Stimulated activated memory B cell treated with anti-CD40 and anti-IgM and Interleukin-4, amounts not matched to agents 10 μg/mL and 1 μg/mL and 100 μg/mL, for 72 hours (primary cell): ENCODE measurements at places on chromosomes 3 and 15.

DNA sequence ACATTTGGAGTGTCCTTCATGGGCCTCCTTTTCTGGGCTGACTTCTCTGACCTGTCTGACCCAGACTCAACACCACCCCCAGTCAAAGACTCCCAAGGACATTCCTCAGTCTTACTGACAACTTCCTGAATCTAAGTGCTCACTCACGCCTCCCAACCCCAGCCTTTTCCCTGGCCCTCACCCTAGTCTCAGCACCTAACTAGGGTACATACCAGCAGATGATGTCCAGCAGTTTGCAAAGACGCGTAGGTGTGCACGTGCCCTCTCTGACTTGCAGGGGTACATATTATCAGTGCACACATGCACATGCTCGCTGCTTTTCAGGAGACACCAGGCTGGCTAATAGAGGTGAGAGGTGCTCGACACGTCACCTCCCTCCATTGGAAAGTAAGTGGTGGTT, 38.7 kb upstream of the SLCO2A1 start:
- ATAC-seq = no peak
- no peaks in the 10 kb centered on the region for H3K4me1 ChIP-seq
- no peaks in the 10 kb centered on the region for H3K36me3 ChIP-seq
- H3K4me3 ChIP-seq = no peak overlapping the region
- H3K27ac ChIP-seq = no peak overlapping the region

GRCh38 chr15:83698294-83698693, 44.4 kb downstream of the ADAMTSL3 start:
- no peak overlapping the region for H3K4me3 ChIP-seq
- no peak overlapping the region for H3K27ac ChIP-seq
- ATAC-seq = no peak
- no peaks in the 10 kb centered on the region for H3K4me1 ChIP-seq
- H3K36me3 ChIP-seq = no peaks in the 10 kb centered on the region

DNA sequence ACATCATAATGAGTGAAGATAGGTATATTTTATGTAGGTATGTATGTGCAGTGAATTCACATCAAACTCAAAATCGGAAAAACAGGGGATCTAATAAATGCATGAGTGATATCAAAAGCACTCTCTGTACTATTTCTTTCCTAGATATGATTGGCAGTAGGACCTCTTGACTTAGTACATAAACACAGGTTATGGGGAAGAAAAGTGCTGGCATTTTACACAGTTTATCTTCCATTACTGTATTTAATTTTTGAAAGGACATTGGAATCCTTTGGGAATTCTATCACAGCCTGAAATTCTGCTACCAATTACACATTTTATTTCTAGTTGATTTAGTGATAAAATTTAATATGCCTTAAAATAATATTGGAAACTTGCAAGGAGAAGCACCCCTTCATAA, 470.5 kb upstream of the ONECUT1 start:
- H3K36me3 ChIP-seq = no peaks in the 10 kb centered on the region
- no peak overlapping the region for H3K4me3 ChIP-seq
- H3K27ac ChIP-seq = no peak overlapping the region
- no peak for ATAC-seq
- H3K27me3 ChIP-seq = no peaks in the 10 kb centered on the region
- no peaks in the 10 kb centered on the region for H3K4me1 ChIP-seq

DNA sequence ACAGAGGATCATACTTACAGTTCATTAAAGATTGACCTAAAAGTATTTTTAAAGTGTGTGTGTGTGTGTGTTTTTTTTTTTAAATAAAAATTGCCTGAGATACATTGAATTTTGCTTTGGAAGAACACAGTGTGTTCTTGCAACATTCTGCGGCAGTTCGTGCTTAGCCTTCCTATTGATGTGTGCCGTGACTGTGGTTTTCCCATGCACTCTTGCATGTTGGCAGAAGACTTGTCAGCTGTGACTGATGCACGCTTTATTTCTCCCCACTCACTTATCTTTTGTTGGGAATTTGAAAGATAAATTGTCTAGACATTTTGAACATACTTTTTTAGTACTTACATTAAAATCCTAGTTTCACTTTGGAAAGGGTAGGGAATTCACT, 136.3 kb upstream of the LRRFIP2 start:
- no peaks in the 10 kb centered on the region for H3K27me3 ChIP-seq
- no peaks in the 10 kb centered on the region for H3K4me1 ChIP-seq
- H3K4me3 ChIP-seq = no peak overlapping the region
- H3K36me3 ChIP-seq = peaks cover 39% of the 10 kb centered on the region

DNA sequence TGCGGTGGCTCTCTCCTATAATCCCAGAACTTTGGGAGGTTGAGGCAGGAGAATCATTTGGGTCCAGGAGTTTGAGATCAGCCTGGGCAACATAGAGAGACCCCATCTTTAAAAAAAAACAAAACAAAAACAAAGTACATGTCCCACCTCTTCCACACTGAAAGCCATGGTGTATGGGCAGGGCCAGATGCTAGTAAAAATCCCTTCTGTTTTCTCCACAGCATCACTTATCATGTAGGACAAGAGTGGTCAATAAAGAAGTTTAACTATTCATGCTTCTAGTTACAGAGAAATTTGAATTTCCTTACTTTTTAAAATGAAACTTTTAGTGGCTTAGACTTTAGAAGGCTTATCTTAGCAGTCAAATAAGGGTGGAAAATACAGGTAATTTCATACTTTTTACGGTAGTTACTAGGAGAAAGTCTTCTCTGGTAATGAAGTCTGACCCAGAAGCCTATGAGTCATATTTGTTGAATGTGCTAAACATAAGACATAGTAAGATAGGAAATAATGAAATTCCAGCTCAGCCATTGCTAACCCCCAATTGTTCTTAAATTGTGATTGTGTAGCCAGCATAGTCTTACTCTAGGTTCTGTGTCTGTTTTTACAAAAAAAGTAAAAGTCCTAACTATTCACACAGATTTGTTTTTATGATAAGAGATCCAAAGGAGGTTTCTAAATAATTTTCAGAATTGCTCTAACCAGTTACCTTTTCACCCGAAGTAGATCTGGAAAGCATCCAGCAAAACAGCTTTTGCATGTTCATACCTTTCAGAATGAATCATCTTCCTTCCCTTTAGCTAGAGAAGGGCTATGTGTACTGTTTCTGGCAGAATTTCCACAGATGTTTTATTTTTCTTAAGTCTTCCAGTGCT, 16.4 kb upstream of the ZNF609 start:
- H3K4me1 ChIP-seq = peaks cover 44% of the 10 kb centered on the region
- peaks cover 43% of the 10 kb centered on the region for H3K36me3 ChIP-seq
- peak overlapping the region; percentile 34 for H3K4me3 ChIP-seq
- ATAC-seq = peak; percentile 81
- H3K27me3 ChIP-seq = no peaks in the 10 kb centered on the region

DNA sequence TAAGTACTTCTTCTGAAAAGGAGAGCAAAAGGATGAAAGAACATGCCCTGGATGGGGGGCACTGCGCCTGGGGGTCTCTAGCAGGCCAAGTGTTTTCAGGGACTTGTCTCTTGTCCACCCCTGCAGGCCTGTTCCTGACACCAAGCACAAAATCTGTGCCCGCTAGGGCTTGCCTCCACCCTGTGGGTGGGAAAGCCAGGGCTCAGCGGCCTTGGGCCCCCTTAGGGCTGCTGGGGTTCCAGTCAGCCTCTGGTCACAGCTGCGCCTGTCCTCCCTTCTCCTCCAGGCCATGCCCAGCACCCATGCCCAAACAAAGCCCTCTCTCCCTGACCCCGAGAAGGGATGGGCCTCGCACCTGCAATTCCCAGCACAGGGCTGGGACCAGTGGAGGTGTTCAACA, 71.1 kb upstream of the TRPM1 start:
- H3K36me3 ChIP-seq = no peaks in the 10 kb centered on the region
- peaks cover 14% of the 10 kb centered on the region for H3K4me1 ChIP-seq
- no peak overlapping the region for H3K27ac ChIP-seq
- H3K27me3 ChIP-seq = peaks cover 15% of the 10 kb centered on the region

- no peak for ATAC-seq
- no peak overlapping the region for H3K27ac ChIP-seq
- no peaks in the 10 kb centered on the region for H3K36me3 ChIP-seq
- H3K4me1 ChIP-seq = no peaks in the 10 kb centered on the region
- H3K27me3 ChIP-seq = peaks cover 39% of the 10 kb centered on the region
- H3K4me3 ChIP-seq = no peak overlapping the region
These were observed 40.0 kb downstream of the SLC6A11 start for GRCh38 chr3:10855871-10856662.

GRCh38 chr3:157794771-157795170, 291.6 kb upstream of the VEPH1 start:
- H3K4me1 ChIP-seq = no peaks in the 10 kb centered on the region
- H3K36me3 ChIP-seq = no peaks in the 10 kb centered on the region
- peaks cover under 1% of the 10 kb centered on the region for H3K27me3 ChIP-seq
- H3K4me3 ChIP-seq = no peak overlapping the region

GRCh38 chr3:61966200-61966599, 404.8 kb downstream of the PTPRG start:
- ATAC-seq = no peak
- H3K27me3 ChIP-seq = no peaks in the 10 kb centered on the region
- H3K4me3 ChIP-seq = no peak overlapping the region
- H3K36me3 ChIP-seq = no peaks in the 10 kb centered on the region
- no peak overlapping the region for H3K27ac ChIP-seq
- no peaks in the 10 kb centered on the region for H3K4me1 ChIP-seq

DNA sequence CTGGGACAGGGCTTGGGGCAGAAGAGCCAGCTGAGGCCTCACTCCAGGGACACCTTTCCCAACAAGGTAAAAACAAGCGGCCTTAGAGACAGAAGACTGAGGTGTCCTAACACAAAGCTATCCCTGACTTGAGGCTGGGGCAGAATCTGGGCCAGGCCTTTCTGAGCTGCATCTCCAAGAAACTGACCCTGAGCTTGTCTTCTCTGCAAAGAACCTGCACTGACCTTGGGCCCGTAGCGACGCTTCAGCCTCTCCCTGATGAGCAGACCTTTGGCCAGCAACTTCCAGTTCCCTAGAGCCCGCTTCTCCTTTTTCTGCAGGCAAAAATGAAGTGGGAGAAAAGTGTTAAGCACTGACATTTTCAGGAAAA, 22.2 kb downstream of the TMEM43 start:
- H3K27me3 ChIP-seq = no peaks in the 10 kb centered on the region
- peaks cover 23% of the 10 kb centered on the region for H3K4me1 ChIP-seq
- peak overlapping the region; percentile 72 for H3K27ac ChIP-seq
- ATAC-seq = no peak
- peaks cover 34% of the 10 kb centered on the region for H3K36me3 ChIP-seq

DNA sequence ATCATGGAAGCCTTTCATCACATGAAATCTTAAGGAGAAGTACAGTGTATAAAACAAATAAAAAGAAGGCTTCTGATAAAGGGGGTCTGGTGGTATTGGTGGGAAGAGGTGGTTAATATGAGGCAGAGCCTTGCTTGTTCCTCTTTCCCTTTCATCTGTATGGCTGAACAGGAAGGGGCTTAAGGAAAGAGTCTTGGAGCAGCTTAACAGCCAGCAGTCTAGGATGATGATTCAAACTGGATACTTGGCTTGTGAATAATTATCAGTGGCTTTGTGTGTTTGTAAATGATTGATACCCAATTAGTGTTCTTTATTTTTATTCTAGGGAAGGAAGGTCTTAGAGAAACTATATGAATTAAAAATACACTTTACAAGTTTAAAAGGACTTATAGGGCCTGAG, 29.1 kb upstream of the TCAIM start:
- no peak for ATAC-seq
- H3K27me3 ChIP-seq = no peaks in the 10 kb centered on the region
- H3K4me3 ChIP-seq = no peak overlapping the region
- no peaks in the 10 kb centered on the region for H3K36me3 ChIP-seq
- H3K27ac ChIP-seq = no peak overlapping the region

- H3K27me3 ChIP-seq = no peaks in the 10 kb centered on the region
- H3K36me3 ChIP-seq = peaks cover 26% of the 10 kb centered on the region
- H3K27ac ChIP-seq = no peak overlapping the region
- H3K4me3 ChIP-seq = no peak overlapping the region
- ATAC-seq = no peak
- H3K4me1 ChIP-seq = peaks cover 26% of the 10 kb centered on the region
These were observed 279.1 kb downstream of the ZBTB20 start for GRCh38 chr3:114867835-114868503.

DNA sequence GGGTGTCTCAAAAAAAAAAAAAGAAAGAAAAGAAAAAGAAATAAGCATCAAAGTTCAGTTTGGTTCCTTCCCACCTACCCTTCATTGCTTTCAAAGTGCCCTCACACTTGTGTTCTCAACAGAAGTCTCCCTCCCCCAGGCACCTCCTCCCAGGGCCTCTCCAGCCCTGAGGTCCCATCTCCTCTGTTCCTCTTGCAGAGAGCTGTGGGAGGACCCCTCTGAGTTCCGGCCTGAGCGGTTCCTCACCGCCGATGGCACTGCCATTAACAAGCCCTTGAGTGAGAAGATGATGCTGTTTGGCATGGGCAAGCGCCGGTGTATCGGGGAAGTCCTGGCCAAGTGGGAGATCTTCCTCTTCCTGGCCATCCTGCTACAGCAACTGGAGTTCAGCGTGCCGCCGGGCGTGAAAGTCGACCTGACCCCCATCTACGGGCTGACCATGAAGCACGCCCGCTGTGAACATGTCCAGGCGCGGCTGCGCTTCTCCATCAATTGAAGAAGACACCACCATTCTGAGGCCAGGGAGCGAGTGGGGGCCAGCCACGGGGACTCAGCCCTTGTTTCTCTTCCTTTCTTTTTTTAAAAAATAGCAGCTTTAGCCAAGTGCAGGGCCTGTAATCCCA, 6.1 kb downstream of the CYP1A2 start:
- H3K4me1 ChIP-seq = no peaks in the 10 kb centered on the region
- no peak overlapping the region for H3K27ac ChIP-seq
- H3K36me3 ChIP-seq = no peaks in the 10 kb centered on the region
- no peak overlapping the region for H3K4me3 ChIP-seq
- no peak for ATAC-seq

DNA sequence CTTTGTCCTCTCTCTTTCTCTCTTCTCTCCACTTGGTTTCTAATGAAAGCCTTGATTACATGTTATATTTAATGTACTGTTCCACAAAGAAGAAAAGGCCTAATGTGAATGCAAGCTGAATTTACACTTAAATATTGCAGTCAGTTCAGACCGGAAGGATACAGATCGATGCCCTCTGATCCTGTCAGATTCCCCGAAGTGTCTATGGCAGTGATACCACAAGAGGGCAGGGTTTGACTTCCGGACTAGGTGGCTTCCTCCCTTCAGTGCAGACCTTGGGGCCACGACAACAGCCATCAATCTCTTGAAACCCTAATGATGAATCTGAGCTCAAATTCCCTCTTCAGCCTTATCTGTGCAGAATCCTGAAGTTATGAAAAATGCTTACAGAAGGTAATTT, 29.5 kb downstream of the AGTR1 start:
- no peak for ATAC-seq
- H3K27me3 ChIP-seq = no peaks in the 10 kb centered on the region
- no peak overlapping the region for H3K4me3 ChIP-seq

GRCh38 chr3:49903451-49904424, at the start of gene MST1R:
Gene MST1R, minus strand, starts transcription at chr3:49903873. Its CDS starts 264 bp downstream, at chr3:49903609.
- peak within 1 kb of the TSS; percentile 79 for H3K4me3 ChIP-seq
- H3K4me1 ChIP-seq = peaks cover 27% of the 10 kb centered on the region
- H3K27ac ChIP-seq = peak within 1 kb of the TSS; percentile 86
- no peaks in the 10 kb centered on the region for H3K36me3 ChIP-seq
- ATAC-seq = peak; percentile 96
- H3K27me3 ChIP-seq = no peaks in the 10 kb centered on the region

- H3K4me3 ChIP-seq = no peak overlapping the region
- H3K27ac ChIP-seq = no peak overlapping the region
- H3K27me3 ChIP-seq = peaks cover 54% of the 10 kb centered on the region
- no peak for ATAC-seq
- H3K36me3 ChIP-seq = no peaks in the 10 kb centered on the region
These were observed 24.9 kb downstream of the RAB6B start for GRCh38 chr3:133870822-133871221.
